ENCODE measurements at places on chromosomes 12 and 14. TPM values are rescaled to one million over a fixed set of nuclear protein-coding genes. Genes with fewer than 3 reads are reported as not detected.

Gene HPD
- not detected for total RNA-seq

Gene DPY19L2
- 11.2 TPM for total RNA-seq

Gene STYK1
- 0.86 TPM for total RNA-seq

Gene R3HDM2
- 19.0 TPM for total RNA-seq

Gene KRT5
- 0.32 TPM for total RNA-seq
